Panc1 (cell line): ENCODE measurements at places on chromosomes 5 and 9.

GRCh38 chr5:9608093-9608492, 22.1 kb downstream of the TAS2R1 start:
- DNase-seq = no peak

GRCh38 chr9:13351778-13352386, 72.4 kb upstream of the MPDZ start:
- DNase-seq = no peak

DNA sequence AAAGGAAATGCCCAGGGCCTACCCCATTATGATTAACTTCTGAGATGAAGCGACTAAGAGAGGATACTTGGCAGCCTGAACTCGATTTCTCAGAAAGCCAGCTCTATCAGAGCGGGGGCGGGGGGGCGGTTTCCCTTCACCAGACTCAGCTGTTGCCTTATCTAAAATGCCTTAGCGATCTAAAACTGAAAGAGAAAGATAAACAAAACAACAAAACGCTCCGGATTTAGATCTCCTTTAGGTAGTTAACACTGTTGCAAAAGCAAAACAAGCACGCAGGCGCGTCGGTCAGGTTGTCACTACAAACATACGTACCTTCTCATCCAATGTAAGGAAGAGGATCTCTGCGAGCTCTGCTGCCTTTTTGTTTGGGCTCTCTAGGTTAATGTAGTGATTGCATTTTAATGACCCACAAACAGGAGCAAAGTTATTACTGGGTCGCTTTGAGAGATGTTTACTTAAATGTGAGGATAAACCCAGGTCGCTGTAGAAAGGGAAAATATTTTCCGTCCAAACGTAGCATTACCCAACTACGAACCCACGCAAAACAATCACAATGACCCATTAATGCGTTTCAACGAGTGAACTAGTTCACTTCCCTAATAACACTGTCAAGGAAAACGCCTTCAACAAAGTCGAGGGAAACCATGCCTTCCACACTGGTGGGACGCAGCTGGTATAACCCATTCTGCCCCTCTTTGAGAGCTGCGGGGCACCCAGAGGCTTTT, 982 bp downstream of the EPB41L4A start:
- DNase-seq = no peak

DNA sequence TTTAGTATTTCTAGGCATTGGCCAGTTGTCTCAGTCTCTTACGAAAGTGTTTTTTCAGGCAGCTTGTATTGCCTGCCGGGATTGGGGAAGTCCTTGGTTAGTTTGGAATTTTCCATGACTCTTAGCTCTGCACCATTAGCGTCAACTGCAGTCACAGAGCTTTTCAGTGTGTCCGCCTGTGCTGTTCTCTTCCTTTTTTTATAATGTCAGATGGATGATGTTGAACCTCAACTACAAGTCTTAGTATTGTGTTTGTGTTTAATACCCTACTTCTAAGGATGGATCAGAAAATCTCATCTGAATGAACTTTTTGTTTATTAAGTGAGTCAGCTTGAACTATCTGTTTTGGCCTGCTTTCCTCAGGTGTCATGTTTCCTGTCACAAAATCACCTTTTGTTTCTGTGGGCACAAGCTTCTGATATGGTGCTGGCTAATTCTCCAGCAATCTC, 33.1 kb downstream of the ATP6V0E1 start:
- DNase-seq = peak; percentile 20

- DNase-seq = no peak
Measured at GRCh38 chr9:136091582-136092352, 3.3 kb downstream of the NACC2 start.
